NCI-H1092 (cell line): ENCODE measurements at places on chromosomes 16 and 17.
A peak's percentile ranks its signal among the peaks of the same experiment; 100 is the strongest.

- no peak for DNase-seq
Measured at GRCh38 chr17:62855156-62855555, 47.0 kb upstream of the MARCHF10 start.

- DNase-seq, result no peak
Measured at GRCh38 chr16:66845791-66846221, 1.6 kb downstream of the CA7 start.

- no peak for DNase-seq
Measured at GRCh38 chr17:36657390-36657762, 56.0 kb downstream of the MRM1 start.

GRCh38 chr17:8855477-8856204 is 11.8 kb downstream of the PIK3R6 start:
- DNase-seq, result no peak

DNA sequence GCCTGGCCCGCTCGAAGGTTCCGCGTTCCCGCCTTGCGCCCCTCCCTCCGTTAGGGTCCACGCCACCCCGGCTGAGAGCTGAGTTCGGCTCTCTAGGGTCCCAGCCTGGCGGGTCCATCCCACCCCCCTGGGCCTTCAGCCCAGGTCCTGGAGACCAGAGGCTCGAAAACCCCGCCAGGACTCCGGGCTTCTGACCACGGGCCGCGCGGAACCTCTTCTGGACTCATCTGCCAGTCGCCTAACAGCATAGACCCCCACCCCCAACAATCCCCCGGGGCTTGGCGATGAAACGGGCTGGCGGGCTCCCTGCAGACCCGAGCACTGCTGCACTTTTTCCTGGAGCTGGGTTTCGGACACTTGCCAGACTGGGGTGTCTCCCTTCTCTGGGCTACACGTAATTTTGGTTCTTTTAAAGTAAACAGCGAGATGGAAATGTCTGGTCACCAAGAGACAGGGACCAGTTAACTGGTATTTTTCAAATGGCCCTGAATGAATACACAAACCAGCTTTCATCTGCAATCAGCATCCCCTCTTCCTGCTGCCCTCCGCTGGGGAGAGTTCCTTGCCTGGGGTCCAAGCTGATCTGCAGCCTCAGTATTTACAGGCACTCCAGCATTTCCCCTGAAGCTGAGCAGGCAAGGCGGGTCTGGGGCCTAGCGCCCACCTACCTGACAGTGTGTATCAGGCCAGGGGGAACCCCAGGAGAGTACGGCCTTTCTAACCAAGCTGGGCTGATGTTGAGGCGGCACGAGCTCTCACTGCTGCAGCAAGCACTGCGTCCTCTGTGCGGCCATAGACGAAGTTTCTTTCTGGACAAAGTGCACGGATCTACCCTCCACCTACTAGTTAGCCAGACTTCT is 639 bp upstream of the TRIM65 start:
- DNase-seq, result no peak

DNA sequence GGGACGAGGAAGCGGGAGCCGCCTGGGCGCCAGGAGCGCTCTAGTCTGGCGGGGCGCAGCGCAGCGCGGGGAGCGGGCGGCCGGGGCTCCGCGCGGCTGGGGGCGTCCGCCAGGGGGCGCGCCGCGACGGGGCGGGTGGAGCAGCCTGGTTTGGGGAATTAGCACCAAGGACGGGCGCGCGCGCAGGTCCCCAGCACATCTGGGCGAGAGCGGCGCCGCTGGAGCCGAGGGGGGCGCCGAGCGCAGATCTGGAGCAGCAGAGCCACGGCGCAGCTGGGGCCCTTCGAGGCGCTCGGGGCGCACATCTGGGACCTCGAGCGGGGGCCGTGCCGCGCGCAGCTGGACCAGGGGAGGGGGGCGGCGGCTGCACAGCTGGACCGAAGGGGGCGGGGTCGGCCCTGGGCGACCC is at the start of gene NXPH3:
Gene NXPH3, plus strand, starts transcription at position 193 of the 409 bp plus-strand sequence. CDS start 349 bp downstream, outside the sequence.
- DNase-seq, result no peak

DNA sequence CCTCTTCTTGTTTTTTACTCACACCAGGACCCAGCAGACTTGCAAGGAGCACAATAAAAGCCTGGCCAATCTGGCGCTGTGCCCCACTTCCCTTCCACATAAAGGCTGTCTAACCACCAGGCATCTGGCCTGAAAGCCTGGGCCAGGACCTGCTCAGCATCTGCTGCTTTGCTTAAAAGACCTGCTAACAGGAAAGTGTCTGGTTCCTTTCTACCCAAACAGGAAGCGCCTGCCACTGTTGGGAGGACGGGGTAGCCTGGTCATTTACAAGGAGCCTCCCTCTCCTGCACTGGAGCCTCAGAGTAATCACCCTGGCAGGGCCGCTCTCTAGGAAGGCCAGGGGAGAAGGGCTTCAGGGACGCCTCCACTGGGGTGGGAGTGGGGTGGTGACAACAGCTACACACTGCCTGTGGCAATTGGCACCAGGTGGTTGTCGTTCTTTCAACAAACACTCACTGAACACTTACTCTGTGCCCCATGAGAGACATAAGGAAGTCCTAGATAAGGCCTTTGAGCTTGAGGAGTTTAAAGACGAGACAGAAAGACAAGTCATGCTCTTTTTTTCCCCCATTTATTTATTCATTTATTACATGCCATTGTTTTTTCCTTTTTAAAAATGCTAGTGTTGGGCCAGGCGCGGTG is 6.3 kb upstream of the MMP28 start:
- DNase-seq, result peak; percentile 71
